AG04450 (cell line): ENCODE measurements at places on chromosomes 11 and 22.

DNA sequence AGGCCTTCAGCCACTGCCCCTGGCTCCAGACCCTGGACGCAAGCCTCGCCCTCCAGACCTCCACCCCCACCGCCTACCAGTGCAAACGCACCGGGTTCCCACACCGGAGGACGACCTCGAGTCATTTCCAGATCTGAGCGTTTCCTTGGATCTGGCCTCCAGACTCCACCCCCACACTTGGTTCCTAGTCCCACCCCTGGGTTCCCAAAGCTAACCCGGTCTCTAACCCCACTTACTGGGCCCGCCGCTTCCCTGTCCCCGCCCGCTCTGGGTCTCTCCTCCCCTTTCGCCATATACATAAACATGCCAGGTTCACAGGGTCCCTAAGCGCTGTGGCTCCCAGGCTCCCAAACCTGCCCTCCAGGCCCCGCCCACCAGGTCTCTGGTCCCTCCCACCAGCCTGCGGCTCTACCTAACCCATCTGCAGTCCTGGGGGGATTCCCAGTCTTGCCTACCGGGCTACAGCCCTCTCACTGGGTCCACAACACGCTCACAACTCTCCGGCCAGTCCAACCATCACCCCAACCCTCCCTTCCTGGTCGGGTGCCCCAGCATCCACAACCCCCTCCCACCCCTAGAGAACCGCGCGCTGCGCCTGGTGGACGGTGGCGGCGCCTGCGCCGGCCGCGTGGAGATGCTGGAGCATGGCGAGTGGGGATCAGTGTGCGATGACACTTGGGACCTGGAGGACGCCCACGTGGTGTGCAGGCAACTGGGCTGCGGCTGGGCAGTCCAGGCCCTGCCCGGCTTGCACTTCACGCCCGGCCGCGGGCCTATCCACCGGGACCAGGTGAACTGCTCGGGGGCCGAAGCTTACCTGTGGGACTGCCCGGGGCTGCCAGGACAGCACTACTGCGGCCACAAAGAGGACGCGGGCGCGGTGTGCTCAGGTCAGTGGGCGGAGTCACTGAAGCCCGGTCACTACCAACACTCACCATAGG lies 36.7 kb downstream of the CD6 start:
- no peak for DNase-seq

DNA sequence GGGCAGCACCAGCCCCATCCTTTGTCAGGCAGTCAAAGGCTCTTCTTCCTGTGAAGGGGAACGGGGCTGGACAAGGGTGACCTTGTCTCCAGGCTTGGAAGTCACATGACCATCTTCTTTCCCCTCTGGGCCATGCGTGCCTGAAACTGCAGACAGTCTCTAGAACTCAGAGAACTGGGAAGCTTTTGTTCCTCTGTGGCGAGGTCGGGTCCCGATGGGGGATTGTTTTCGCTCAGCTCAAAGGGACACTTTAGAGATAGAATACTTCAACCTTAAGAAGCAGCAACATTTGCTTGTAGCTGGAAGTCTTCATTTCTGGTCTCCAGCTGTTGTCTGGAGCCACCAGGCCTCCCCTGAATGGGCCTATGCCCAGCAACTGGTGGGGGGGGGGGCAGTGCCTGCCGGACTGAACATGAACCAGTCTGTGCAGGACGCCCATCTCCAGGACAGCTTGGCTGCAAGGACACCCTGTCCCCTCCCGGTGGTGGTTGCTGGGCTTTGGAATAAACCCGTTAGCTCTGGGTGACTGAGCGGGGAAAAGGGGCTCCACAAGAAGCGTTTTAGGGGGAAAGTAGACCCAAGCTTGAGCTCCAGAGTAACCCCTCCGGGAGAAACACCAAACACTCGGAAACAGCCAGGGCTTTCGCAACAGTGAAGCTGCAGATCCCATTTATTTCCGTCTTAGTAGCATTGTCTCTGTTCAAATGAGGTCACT lies 55.7 kb upstream of the EMID1 start:
- DNase-seq: no peak

GRCh38 chr11:113077379-113077778 lies 116.2 kb downstream of the NCAM1 start:
- no peak for DNase-seq

DNA sequence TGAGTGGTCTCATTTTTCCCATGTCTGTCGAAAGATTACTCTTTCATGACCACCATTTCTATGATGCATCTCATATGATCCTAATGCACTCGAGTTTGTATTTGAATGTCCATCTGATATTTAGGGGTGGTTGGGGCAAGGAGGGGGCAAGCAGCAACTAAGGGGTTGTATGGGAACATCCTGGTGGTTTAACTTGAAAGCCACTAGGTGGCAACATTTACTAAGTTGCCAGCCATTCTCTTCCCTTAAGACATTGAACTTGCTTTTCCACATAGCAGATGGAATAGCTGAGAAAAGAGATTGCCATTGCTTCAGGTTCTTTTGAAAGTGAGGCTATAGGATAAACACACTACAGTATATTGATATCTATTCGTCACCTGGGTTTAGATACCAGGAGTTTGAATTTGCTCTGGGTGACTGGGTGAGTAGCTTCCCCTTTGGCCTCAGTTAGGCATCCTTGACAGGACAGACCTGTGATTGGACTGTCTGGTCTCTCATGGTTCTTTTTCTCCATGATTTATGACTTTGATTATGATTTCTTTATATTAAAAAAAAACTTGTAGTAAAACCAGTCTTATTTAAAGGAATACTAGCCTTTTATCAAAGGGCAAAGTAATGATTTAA lies 32.4 kb downstream of the NF2 start:
- no peak for DNase-seq

DNA sequence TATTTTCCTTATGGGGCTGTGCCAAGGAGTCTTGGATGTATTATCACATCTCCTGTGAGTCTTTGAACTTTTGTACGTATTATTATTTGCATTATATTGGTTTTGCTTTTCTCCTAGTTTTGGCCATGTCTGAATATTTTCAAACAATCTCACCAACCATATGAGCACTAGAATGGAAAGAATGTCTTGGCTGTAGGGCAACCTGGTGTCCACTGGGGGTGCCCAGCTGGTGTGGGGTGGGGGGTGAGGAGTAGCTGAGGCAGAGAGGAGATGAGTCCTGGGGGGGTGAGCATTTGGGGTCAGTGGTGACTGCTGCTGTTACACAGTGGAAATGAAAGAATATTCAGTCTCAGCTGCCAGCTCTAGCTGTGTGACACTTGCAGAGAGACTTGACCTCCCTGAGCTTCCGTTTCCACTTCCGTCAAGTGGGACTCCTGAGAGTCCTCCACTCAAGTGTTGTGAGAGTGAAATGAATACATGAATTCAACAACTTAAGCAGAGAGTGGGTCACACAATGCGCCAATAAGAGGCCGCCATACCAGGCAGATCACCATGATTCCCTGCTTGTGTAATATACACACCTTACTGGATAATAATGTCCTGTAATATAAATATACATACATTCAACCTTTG lies 12.7 kb upstream of the PVALB start:
- no peak for DNase-seq

DNA sequence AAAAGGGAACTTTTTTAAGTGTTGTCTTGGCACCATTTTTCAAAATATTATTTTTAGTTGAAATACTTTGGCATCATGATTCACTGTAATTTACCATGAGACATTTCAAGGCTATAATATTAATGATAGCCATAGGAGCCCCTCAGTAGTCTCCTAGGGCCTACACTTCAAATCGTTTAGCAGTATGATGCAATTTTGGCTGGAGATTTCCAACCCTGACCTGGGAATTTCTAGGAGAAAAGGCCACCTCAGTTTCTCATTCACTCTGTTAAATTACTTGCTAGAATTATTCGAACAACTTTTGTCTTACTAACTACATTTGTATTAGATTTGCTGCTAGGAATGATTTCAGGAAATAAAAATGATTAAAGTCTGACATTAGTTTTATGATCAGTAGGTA lies 1610.9 kb upstream of the RAG2 start:
- DNase-seq: no peak

- DNase-seq: no peak
Measured at GRCh38 chr22:29226351-29226981, 20.8 kb downstream of the EMID1 start.

- DNase-seq: no peak
Measured at GRCh38 chr22:17479135-17479534, 84.2 kb upstream of the SLC25A18 start.

GRCh38 chr22:45548991-45549761 lies 46.5 kb downstream of the FBLN1 start:
- DNase-seq: peak; percentile 91

DNA sequence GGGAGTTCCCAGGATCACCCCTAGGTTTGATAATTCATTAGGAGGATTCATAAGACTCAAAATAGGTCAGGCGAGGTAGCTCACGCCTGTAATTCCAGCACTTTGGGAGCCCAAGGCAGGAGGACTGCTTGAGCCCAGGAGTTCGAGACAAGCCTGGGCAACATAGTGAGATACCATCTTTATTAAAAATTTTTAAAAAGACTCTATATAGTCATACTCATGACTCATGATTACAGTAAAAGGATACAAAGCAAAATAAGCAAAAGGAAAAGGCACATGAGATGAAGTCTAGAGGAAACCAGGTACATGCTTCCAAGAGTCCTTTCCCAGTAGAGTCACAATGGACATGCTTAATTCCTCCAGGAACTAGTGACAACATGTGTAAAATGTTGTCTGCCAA lies 13.9 kb upstream of the PTS start:
- DNase-seq: no peak

- DNase-seq: no peak
Measured at GRCh38 chr11:43328482-43328881, 16.7 kb downstream of the API5 start.

DNA sequence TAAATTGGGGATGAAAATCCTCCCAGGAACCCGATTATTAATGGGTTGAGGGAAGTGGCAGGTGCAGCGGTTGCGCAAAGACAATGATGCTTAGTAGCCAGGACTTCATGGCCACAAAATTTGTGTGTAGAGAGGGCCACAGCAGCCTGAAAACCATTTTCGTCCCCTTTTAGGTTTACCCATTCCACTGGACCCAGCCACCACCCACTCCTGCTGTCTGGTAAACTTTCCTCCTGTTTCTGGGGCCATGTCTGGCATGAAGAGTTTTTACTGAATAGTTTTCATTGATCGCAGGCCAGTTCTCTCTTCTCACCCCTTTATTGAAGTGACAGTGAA lies 69.5 kb upstream of the SYT13 start:
- DNase-seq: no peak

DNA sequence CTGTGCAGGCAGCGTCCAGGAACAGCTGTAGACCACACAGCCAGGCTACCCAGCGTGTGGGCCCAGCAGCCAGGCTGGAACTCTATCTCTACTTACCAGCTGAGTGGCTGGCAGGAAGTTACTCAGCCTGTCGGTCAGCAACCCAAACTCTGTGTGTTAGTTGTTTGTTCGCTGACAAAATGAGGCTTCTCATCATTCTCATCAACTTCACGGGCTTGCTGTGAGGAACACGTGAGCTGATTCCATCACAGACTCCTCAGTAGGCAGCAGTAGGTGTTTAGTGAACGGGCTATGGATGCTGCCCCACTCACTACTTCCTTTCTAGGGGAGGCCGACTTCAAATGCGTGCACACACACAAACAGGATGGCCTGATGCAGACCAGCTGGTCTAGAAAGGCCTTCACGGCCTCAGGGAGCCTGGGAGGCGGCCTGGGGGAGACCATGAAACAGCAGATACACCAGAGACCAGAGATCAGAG lies 830 bp upstream of the SPDYC start:
- no peak for DNase-seq

DNA sequence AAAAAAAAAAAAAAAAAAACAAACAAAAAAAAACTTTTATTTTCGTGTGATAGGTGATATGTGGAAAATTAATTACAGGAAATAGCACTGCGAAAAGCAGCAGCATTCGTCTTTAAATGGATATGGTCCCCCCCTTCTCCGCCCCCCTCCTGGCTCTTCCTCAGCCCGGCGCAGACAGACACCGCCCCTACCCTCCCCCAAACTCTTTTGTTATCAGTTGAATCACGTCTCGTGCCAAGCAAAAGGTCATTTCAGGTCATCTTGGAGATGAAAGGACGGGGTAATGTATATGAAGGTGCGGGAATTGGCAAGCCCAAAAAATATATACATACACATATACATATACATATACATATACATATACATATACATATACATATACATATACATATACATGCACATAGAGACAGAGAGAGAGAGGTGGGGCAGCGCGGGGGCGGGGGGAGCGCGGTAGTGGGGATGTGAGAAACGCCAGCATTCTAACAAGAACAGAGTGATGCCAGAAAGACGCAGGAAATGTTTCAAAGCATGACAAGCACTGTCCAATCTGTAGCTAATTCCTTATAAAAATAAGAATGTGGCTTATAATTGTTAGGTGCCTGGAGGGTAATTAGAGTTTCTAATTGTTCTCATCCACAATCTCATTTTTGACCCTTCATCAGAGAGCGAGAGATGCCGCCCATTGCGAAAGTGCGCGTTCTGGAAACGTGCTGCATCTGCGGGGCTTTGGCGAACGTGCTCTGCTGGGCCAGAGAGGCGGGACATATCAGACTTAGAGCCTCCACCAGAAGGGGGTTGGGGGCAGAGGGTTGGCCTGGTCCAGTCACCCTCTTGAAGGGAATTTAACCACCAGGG lies 214.5 kb upstream of the UBASH3B start:
- DNase-seq: no peak

DNA sequence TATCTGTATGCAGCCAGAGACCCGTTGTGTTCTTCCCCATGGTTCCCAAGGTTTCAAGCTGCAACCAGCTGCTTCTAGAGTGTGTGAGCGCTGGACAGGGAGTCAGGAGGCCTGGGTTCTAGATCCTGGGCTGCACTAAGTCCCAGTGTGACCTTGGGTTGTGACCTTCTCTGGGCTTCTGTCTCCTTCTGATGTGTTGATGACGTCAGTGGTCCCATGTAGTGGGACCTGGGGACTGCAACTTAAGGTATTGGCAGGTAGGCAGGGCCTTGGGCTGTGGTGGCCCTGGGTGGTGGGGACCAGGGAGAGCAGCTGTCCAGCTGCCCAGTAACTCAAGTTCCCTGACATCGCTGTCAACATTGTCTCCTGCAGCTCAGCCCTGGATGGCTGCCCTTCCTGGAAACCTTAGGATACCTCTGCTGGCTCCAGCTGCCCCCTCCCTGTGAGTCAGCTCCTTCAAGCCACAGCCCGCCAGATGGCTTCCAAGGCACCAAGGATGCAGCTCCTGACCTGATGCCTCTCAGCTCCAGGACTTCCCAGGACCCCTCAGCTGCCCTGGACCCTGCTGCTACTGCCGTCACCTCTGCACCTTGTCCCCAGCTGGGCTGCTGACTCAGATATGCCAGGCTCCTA lies 1.3 kb upstream of the PVALB start:
- no peak for DNase-seq

DNA sequence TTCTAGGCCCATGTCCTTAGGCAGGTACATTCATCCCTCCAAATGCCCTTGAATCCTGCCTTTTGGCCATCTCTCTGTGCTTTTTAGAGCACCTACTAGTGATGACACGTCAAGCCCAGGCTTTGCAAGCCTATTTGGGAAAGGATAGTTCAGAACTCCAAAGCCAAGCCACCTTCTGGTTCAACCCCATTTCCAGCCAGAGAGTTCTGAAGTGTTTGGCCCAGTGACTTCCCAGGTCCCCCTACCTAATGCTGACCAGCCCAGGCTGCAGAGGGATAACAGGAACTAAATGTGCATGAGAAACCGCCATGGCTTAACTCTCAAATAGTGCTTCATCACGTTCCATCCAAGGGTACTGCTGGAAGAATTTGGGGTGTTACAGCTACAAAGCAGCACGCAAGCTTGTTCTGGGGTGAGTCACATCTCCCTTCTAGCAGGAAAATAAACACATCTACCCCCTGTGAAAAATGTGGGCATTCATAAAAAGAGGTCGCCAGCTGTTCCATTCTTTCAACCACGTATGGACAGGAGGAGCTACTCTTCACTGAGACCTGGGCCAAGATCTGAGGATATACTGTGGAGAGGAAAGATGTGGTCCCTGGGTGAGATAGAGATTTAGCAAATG lies 2.0 kb upstream of the FXYD6 start:
- DNase-seq: no peak
